ENCODE measurements at places on chromosomes 5 and 9.
A peak's percentile ranks its signal among the peaks of the same experiment; 100 is the strongest.

DNA sequence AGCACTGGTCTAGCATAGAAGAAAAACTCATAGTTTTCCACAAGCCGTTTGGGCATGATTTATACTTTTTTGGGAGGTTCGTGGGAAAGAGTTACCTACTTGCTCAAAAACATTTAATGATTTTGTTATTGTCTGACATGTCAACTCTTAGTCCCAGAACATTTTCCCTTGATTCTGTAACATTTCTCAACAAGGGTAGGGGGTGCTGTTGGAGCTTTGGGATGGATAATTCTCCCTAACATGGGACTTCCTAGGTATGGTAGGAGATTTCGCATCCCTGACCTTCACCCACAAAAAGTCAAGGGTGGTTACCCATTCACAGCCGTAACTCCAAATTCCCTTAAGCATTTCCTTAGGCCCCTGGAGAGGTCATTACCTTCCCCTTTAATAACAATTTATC is 378.0 kb downstream of the YTHDC2 start:
- no peak for DNase-seq

DNA sequence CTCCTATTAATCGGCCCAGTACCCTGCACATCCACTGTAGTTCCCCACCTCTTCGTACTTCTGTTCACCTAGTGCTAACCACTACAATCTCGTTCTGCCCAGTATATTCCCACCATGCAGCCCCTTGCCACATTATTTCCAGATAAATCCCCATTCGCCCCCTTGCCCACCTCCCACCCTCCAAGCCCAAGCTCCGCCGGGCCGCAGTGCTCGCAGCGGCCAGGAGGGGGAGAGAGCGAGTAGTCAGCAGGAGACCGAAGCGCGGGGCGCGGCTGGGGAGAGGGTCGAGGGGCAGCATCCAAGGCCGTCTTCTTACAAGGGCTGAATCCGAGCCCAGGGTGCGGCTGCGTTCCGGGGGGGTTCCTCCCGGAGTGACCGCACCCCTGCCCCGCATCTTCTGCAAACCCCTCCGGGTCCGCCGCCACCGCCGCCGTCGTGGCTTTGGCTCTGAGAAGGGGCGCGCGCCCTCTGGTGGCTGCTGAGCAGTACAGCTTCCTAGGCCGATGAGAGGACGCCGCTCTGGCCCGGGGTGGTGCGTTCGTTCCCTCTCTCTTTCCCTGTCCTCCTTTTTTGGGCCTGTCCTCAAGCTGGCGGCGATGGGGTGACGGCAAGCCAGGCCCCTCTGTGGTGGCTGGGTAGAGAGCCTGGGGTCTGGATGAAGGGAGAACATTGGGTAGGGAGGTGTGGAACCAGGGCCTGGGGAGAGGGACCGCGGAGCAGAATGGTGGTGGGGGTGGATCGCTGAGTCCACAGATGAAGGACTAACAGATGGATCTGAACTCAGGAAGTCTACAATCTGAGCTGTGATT is 30.0 kb upstream of the PSD2 start:
- DNase-seq = peak; percentile 92

- peak; percentile 74 for DNase-seq
These were observed 41.6 kb downstream of the ADAMTS12 start for GRCh38 chr5:33850100-33850594.

DNA sequence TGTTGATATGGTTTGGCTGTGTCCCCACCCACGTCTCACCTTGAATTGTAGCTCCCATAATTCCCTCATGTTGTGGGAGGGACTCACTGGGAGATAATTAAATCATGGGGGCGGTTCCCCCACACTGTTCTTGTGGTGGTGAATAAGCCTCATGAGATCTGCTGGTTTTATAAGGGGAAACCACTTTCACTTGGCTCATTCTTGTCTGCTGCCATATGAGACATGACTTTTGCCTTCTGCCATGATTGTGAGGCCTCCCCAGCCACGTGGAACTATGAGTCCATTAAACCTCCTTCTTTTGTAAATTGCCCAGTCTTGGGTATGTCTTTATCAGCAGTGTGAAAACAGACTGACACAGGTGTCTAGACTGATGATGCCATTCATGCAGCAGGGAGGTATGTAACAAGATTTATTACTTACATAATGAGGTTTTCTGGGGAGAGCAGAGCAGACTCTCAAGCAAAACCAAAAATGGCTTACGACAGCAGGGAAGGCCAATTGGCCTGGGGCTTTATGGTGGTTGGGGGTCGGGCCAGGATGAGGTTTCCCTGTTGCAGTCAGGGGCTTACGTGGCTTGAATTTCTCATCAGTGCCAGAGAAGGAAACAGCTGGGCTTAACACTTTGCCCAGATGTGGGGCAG is 9.5 kb upstream of the COMMD10 start:
- DNase-seq = no peak

DNA sequence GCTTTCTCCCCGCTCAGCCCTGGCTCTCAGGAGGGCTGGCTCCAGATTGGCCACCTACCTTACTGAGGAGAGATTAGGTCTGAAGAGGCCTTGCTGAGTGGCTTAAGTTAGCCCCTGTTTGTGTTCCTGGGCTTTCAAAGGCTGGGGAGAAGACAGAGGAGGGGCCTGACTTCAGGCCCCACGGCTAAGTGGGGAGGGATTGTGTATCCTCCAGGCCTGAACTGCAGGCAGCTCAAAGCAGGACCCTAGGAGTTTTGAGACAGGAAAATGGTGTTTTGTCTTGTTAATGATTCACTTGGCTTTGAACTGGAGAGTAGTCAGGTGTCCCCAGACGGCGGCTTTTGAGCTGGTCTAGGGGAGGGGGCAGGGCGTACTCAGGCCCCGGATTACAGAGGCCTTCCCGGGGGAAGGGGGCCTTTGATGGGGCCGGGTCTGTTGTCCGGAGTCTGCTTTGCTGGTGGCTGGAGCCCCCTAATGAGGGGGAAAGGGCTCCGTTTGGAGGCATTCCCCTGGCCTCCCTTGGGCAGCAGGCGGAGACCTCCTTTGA is 162.0 kb upstream of the SMIM23 start:
- no peak for DNase-seq

Measured in GM20000 (cell line).